CD4-positive, alpha-beta T cell treated with Interleukin-17A for 1 hour (primary cell): ENCODE measurements at places on chromosomes 16 and 17.
A peak's percentile ranks its signal among the peaks of the same experiment; 100 is the strongest.

- DNase-seq = no peak
Observed at GRCh38 chr17:21185061-21185460, 28.9 kb downstream of the TMEM11 start.

- no peak for DNase-seq
Observed at GRCh38 chr16:84931506-84931905, 79.8 kb downstream of the ZDHHC7 start.

DNA sequence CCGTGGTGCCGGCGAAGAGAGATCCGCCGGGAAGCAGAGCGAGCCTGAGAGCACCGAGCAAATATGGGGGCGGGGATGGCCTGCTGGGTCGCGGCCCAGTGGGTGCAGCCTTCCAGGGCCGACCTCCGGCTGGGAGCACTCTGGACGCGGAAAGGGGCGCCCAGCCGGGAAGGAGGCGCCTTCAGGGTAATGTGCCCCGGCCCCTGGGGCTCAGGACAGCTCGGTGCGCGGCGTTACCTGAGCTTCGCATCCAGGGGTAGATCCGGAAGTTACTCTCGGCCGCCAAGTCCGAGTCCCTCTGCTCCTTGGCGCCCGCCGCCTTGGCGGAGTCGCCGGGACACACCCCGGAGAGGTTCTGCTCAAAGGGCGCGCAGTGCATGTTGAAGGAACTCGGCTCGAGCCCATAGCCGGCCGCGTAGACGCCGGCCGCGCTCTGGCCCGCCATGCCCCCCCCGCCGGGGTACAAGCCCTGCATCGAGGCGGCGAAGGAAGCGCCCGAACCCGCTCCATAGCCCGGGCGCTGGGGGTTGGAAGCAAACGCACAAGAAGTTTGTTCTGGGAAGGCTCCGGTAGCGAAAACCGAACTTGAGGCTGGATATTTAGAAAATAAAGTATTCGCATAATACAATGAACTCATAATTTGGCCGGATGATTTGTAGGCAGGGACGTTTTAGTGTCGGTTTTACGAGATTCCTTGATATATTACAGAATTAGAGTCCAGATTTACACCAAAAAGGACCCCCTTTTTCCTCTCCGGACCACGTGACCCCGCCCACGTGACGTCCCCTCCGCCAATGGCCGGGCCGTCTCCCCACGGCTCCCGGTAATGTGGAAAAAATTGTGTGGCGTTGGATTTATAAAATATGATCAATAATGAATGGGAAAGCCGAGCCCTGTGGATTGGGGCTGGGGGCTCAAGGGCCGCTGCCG, at the start of gene HOXB7:
Gene HOXB7 (minus strand): TSS at position 736 of the 930 bp plus-strand sequence. CDS start 99 bp downstream, at position 637.
- peak; percentile 64 for DNase-seq

DNA sequence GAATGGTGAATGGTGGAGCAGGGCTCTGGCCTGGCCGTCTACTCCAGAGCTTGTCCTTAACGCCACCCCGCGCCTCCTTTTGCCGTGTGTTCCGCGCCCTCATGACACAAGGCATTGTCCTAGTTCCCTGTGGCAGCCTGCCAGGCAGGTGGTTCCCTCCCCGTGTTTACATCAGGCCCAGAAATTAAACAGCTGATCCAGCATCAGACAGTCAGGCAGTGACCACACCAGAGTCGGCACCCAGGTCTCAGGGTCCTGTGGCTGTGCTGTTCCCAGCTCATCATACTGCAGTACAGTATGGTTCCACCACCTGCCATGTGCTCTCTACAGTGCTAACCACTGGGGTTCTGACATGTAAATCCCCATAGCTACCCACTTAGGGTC, 119.7 kb downstream of the RAB11FIP4 start:
- DNase-seq = no peak

GRCh38 chr16:54431997-54432896, 145.7 kb upstream of the IRX3 start:
- no peak for DNase-seq

GRCh38 chr17:29066047-29066446, 23.1 kb downstream of the PIPOX start:
- no peak for DNase-seq

GRCh38 chr17:5901731-5902130, 168.4 kb upstream of the WSCD1 start:
- DNase-seq = no peak

DNA sequence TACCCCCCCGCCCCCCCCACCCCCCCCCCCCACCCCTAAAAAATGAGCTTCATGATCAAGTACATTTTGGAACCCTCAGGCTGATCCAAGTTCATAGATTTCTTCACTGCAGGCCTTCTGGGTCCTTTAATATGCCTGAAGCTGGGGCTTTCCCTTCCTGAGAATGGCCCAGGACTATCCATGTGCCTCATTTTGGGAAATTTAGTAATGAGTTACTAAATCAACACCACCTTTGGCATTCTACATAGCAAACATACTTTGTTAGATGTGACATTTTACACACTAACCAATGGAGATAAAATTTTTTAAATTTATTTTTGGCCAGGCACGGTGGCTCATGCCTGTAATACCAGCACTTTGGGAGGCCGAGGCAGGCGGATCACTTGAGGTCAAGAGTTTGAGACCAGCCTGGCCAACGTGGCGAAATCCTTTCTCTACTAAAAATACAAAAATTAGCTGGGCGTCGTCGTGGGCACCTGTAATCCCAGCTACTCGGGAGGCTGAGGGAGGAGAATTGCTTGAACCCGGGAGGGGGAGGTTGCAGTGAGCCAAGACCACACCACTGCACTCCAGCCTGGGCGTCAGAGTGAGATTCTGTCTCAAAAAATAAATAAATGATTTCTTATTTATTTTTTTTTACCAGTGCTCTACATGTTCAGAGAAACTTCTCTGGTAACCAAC, 14.0 kb downstream of the HERPUD1 start:
- DNase-seq = no peak

DNA sequence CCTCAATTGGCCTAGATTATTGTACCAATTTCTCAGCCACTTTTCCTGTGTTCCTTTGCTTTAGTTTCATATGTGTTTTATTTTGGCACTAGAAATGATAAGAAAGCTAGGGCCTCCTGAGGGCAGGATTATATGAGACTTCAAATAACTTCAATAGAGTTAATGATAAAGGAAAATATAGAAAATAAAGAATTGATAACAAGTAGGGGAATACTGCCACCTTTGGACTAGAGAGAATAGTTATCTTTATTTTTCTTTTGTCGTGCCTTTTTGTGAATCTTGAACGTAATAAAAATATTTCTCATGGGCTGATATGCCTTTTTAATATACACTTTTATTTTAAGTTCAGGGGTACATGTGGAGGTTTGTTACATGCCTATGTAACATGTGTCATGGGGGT, 29.3 kb upstream of the RBL2 start:
- DNase-seq = no peak

DNA sequence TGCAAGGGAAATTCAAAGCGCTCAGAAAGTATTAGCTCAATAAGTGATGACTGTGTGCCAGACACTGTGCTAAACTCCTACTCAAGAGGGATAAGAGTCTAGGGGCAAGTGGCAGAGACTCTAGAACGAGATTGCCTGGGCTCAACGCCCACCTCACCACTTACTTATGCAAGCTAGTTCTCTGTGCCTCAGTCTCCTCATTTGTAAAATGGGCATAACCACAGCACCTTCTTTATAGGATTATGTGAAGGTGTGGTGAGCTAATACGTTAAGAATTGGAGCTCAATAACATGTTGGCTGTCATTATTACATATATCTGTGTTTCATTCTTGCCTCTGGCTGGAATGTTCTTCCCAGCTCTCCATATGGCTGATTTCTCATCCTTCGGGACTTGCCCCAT, 15.4 kb downstream of the DEXI start:
- DNase-seq = no peak

- DNase-seq = no peak
Observed at GRCh38 chr16:81607805-81608522, 163.4 kb downstream of the CMIP start.

GRCh38 chr17:63015824-63016223, 49.8 kb downstream of the TANC2 start:
- DNase-seq = no peak

DNA sequence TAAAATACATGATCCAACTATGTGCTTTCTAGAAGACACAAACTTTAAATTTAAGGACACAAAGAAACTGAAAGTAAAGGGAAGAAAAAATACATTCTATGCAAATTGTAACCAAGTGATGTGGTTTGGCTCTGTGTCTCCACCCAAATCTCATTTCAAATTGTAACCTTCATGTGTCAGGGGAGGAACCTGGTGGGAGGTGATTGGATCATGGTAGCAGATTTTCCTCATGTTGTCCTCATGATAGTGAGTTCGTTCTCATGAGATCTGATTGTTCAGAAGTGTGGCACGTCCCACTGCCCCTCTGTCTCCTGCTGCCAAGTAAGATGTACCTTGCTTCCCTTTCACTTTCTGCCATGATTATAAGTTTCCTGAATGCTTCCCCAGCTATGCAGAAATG, 15.0 kb downstream of the OR1A1 start:
- peak; percentile 3 for DNase-seq

DNA sequence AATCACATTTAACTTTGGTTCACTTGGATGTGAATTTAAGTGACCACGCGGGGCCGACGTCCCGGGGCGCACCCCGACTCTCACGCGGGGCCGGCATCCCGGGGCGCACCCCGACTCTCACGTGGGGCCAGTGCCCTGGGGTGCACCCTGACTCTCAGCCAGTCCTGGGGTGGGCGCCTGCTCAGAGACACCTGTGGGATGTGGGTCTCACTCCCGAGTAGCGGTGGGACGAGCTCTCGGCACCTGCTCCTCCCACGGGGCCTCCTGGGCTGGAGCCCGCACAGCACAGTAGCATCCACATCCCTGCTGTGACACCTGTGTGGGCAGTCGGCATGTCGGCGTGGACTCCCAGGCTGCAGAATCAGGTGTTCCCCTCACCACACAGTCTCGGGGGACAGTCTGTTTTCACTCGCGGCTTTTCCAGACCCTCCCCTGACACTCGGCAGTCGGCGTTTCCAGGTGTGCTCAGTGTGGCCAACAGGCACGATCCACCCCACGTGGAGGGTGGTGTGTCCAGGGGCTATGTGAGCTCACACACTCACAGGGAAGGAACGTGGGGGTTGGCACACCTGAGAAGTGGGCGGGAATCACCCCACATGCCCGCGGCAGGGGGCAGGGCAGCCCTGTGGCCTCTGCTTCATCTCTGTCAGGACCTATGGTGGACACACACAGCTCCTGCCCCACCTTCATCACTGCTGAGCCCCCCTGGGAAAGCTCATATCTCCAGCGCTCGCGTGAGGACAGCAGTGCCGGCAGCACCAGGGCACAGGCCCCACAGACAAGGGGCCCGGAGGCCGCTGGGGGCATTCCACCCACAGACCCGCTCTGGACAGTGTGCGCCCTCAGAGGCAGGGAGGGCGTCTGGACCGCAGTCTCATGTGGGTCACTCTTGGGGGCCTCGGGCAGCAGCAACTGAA, 51.8 kb downstream of the LMF1 start:
- no peak for DNase-seq

- no peak for DNase-seq
Observed at GRCh38 chr16:59848296-59848695, 1114.2 kb upstream of the GOT2 start.
